Motor neuron (in vitro differentiated cells): ENCODE measurements at places on chromosomes 11 and 22. TPM values are rescaled to one million over a fixed set of nuclear protein-coding genes. Genes with fewer than 3 reads are reported as not detected.

DNA sequence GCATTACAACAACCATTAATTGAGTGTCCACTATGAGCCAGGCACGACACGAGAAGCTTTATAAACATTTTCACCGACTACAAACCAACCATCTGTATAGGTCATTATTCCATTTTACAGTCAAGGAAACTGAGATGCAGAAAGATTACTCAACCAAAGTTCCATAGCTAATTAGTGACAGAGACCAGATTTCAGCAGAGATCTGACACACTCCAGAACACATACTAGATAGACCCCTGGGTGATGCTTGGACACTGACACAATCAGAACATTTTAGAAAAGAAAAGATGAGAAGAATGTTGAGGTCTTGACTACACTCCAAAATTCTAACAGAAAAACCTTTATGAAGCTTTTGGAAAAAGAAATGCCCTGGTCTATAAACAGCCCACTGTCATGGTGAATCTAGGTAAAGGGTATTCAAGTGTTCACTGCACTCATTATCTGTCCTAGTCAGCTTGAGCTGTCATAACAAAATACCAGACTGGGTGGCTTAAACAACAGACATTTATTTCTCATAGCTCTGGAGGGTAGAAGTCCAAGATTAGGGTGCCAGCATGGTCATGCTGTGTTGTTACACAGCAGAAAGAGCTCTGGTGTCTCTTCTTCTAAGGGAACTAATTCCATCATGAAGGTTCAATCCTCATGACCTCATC, 89.0 kb downstream of the RELT start:
- no peak for ATAC-seq

DNA sequence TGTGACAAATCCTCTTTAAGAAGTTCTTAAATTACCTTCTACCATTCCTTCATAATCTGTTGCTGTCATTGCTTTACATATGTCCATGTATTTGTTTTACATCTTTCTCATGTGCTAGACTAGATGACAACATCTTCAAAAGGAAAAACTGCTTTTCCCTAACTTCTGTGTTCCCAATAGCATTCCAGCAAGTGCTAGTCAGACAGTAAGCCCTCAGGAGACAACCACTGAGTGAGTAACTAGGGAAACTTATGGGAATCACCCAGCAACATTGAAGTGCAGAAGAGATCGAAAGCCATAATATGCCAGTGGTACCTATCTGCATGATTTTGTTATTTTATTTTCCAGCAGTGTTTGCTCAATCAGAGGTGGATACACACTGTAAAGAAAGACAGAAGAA, 889.7 kb upstream of the API5 start:
- ATAC-seq = no peak

DNA sequence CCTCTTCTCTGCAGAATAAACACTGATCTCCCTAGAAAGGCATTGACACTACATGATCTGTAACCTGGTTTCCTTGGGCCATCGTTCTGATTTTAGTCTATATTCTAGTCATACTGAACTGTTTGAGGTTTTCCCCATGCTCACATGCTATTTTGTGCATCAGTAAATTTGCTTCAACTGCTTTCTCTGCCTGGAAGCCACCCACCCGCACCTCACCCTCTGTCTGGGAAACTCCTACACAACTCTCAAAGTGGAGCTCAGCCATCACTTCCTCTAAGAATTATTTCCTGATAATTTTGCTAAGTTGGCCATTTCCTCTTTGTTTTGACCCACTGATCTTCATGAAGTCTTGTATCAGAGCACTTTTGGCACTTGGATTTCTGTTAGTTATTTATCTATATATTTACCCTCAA, 36.1 kb downstream of the MMP20 start:
- no peak for ATAC-seq

Gene MCHR1
- 1.2 and 3.1 TPM in 2 replicates for total RNA-seq
